ENCODE measurements at places on chromosomes 2 and 18. TPM values are rescaled to one million over a fixed set of nuclear protein-coding genes. Genes with fewer than 3 reads are reported as not detected.

DNA sequence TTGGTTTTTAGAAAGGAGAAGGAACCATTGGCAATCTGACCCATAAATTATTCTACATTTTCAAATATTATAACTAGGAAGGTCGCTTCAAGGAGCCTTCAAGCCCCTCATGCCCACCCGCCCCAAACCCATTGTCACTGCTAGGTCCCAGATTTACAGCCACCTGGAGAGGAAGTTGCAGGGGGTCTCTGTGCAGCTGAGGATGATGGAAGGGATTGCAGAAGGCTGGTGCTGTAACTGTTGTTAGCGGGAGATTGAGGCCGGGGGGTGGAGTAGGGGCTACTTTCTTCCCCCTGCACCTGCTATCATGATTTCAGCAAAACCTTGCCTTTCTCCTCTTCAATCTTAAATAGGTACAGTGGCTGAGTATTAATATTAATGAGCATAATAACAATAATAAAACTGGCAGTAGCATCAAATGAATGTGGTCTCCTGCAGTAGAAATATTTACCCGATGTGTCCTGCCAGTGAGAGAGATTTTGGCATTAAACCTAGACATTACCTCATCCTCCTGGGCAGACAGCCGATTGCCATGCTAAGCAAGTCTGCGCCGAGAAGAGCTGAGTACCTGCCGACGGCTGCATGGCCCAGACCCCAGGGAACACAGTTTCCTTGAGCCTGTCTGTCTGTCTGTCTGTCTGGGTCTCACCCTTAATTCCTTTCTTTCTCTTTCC, 225.4 kb downstream of the FAM210A start:
- H3K4me1 ChIP-seq: peaks cover 16% of the 10 kb centered on the region
- no peak overlapping the region for H3K4me3 ChIP-seq
- H3K27ac ChIP-seq: peak overlapping the region; percentile 87
- no peaks in the 10 kb centered on the region for H3K27me3 ChIP-seq

GRCh38 chr2:108189316-108189715, 50.5 kb upstream of the SULT1C3 start:
- no peaks in the 10 kb centered on the region for H3K36me3 ChIP-seq
- H3K4me1 ChIP-seq: no peaks in the 10 kb centered on the region
- H3K27me3 ChIP-seq: no peaks in the 10 kb centered on the region
- H3K27ac ChIP-seq: no peak overlapping the region
- no peak overlapping the region for H3K4me3 ChIP-seq
- DNase-seq: no peak

DNA sequence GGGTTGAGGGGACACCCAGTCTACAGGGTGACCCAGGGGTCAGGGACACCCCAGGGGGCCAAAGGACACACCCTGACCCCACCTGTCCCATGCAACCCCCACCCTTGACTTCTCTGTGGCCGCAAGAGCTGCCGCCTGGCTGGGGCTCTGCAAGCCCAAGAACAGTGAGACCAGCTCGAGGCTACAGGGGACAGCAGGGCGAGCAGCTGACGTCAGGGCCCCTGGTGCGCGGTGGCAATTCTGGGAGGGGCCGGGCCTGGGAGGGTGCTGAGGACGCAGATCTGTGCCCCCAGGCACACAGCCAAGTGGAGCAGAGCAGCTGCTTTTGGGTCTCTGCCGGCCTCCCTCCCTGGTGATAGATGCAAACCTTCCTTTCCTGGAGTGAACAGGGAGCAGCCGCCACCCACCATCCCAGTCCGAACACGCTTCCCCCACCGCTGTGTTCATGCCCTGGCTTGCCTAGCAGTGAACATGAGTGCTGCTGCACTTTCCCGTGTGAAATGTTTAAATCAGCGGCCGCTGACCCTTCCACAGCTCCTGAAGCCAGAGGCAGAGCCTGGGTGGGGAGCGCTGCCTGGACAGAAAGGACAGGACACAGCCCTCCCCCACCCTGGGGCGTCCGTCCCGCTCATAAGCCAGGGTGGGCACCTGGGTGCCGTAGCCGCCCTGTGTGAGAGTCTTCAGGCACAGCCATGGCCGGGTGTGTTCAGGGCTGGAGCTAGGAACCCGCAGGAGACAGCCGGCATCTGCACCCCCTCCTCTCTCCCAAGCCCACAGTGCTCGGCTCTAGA, 46.9 kb downstream of the SLC66A2 start:
- DNase-seq: peak; percentile 29
- no peaks in the 10 kb centered on the region for H3K4me1 ChIP-seq
- no peaks in the 10 kb centered on the region for H3K27me3 ChIP-seq

GRCh38 chr2:98293931-98294687, 52.1 kb upstream of the CNGA3 start:
- H3K36me3 ChIP-seq: no peaks in the 10 kb centered on the region
- peak overlapping the region; percentile 89 for H3K27ac ChIP-seq
- no peak for DNase-seq
- H3K27me3 ChIP-seq: no peaks in the 10 kb centered on the region
- H3K4me1 ChIP-seq: peaks cover 14% of the 10 kb centered on the region
- H3K4me3 ChIP-seq: no peak overlapping the region

DNA sequence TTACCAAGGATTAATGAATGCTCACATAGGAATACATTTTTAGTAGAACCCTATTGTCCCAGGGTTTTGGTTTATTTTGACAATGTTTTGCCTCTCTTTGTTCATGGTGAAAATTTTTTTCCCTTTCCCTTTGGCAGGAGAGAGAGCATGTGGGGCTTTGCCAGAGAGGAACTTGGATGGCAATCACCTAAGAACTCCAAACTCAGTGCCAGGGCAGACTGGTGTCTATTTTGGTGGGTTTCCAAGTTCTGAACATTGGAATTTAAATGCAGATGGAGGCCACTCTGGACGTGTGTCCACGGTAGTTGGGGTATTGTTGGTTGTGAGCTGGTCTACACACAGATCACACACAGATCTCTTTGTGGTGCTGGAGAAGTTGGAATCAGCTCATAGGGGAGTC, 2091.1 kb upstream of the PIK3C3 start:
- no peaks in the 10 kb centered on the region for H3K36me3 ChIP-seq
- no peak overlapping the region for H3K27ac ChIP-seq
- no peaks in the 10 kb centered on the region for H3K27me3 ChIP-seq
- DNase-seq: no peak

GRCh38 chr2:100140582-100140981, 1.8 kb downstream of the AFF3 start:
- DNase-seq: no peak
- no peak overlapping the region for H3K27ac ChIP-seq
- no peaks in the 10 kb centered on the region for H3K36me3 ChIP-seq

The MARCHF4 gene
- not detected for polyA plus RNA-seq

The NUP35 gene
- 6.8 TPM for polyA plus RNA-seq

The ESCO1 gene
- 5.6 TPM for polyA plus RNA-seq

The TUBB8B gene
- not detected for polyA plus RNA-seq

The PARD3B gene
- 3.1 TPM for polyA plus RNA-seq

The ZNF396 gene
- polyA plus RNA-seq: 0.60 TPM

Data from liver (tissue), 10 donors.